ENCODE measurements at places on chromosomes 4 and X.

DNA sequence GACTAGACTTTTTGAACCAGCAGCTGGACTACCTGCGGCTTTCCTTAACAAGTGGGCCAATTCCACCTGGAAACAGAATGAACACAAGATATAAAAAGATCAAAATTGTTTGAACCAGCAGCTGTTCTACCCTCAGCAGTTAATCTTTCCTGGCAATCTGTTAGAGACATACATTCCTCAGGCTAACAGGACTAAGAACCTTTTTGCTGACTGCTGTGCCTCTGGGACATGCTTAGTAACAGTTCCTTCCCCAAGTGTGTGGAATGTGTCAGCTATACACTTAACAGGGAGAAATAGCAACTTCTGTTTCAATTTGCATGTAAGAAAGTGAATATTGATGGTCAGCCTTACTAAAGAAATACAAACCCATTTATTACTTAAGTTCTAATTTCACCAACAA, 554.4 kb downstream of the ARAP2 start:
- DNase-seq = no peak

DNA sequence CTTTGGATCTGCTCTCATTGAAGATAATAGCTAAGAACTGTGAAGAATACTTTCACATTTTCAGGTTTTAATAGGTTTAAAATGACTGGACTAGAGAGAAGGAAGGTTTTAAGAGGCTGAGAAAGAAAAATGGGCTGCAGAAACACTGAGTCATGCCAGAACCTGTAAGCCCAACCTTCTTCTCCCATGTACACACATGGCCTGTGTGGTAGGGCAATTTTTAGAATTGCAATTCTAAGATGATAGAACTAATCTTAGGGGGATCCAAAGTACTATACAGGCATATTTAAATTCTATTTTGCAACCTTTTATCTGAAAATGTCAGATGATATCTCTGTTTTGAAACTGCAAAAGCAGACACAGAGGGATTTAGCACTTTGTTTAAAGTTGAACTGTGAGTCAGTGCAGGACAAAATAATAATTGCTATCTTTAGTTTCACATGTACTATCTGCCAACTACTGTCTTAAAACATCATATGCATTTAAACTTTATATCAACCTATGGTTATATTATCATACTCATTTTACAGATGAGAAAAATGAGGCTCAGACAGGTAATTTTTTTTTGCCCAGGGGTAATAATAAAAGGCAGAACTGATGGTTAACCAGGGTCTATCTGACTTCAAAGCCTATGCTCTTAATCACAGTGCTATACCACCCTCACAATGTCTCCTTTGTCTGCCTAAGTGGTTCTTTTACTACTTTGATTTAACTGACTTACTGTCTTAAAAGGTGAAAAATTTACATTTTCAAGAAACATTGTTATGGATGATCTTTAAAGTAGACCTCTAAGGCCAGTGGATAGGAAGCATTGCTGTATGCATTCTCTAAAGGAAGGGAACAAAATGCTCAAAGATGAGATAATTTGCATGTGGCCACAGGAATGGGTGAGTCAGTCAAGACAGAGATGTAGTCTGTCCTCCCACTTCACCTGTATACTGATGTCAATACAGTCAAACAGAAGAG, 4.3 kb downstream of the TMPRSS11E start:
- peak; percentile 10 for DNase-seq

GRCh38 chr4:141660880-141661279, 24.5 kb downstream of the IL15 start:
- DNase-seq = no peak

DNA sequence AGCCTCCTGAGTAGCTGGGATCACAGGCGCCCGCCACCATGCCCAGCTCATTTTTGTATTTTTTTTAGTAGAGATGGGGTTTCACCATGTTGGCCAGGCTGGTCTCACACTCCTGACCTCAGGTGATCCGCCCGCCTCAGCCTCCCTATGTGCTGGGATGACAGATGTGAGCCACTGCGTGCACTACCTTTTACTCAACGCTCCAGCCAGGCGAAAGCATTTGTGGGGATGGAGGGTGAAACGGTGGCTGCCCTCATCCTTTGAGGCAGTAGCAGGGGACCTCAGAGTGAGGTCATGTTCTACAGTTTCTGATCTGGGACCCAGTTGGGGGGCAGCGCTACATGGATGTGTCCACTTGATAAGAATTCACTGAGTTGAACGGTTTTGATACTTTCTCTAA, 65.8 kb upstream of the GPR78 start:
- no peak for DNase-seq

DNA sequence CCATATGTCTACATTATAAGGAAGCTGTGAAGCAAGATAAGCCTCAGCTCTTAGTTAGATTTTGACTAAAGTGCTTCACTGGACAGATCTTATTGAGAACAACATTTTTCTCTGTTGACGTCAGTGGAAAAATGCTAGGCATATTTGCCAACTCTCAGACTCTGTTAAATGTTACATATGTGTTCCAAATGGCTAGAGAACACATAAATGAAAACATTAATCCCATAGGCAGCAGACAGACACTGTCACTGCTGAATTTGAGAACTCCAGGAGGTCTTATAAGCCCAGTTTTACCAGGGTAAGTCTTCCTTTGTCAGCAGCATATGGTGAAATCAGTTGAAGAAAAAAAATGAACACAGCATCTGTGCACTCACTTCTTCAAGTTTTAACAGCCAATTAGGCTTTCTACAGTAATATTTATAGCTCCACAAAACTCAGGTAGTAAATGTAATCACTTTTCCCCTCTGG, 186.9 kb downstream of the CAMK2D start:
- peak; percentile 67 for DNase-seq

DNA sequence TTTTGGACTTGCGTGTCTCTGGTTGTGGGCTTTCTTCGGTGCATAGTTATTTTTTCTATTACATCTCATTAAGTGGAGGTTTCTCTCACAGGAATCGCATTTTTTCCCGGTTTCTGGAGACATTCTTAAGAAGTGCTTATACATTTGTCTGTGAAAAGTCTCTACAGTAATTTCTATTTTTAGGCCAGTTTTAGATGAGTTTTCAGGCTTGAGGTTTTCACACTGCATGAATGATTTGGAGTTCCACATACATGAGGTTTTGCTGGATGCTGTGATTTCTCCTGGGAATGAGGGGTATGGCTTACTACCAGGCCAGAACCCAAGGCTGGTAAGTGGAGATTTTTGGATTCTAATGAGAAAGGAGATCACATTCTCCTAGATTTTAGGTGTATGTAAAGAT, 422.6 kb upstream of the SLIT2 start:
- no peak for DNase-seq

- peak; percentile 15 for DNase-seq
These were observed 85.3 kb downstream of the ZNF518B start for GRCh38 chr4:10371869-10372471.

- no peak for DNase-seq
These were observed 86.9 kb downstream of the VCX3A start for GRCh38 chrX:6448003-6448402.

- no peak for DNase-seq
These were observed 194.0 kb upstream of the CASK start for GRCh38 chrX:42117318-42117717.

GRCh38 chr4:152606753-152607152, 70.9 kb upstream of the FBXW7 start:
- no peak for DNase-seq

- no peak for DNase-seq
These were observed 1565.9 kb downstream of the ARAP2 start for GRCh38 chr4:34678431-34678830.

- DNase-seq = no peak
These were observed 20.0 kb upstream of the PRRG3 start for GRCh38 chrX:151675121-151675746.

DNA sequence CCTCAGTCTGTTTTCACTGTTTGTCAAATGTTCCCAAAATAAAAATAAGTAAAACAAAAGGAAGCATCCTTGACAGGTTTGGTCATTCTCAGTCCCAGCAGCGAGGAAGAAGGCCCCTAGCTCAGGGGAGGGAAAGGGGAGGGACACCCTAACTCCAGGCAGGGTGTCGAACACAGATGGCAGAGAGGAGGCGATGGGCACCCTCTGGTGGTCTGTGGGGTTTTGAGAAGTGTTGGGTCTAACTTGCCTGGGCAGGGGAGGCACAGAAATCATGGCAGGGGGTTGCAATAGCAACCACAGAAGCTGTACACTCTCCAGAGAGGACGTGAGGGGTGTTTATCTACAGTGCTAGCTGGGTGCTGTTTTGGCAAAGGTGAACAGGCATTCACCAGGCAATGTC, 229.8 kb upstream of the SFRP2 start:
- DNase-seq = no peak

GRCh38 chr4:8050555-8051206, 107.9 kb downstream of the ABLIM2 start:
- DNase-seq = peak; percentile 64

- no peak for DNase-seq
These were observed 5.8 kb upstream of the USP38 start for GRCh38 chr4:143178923-143179322.

DNA sequence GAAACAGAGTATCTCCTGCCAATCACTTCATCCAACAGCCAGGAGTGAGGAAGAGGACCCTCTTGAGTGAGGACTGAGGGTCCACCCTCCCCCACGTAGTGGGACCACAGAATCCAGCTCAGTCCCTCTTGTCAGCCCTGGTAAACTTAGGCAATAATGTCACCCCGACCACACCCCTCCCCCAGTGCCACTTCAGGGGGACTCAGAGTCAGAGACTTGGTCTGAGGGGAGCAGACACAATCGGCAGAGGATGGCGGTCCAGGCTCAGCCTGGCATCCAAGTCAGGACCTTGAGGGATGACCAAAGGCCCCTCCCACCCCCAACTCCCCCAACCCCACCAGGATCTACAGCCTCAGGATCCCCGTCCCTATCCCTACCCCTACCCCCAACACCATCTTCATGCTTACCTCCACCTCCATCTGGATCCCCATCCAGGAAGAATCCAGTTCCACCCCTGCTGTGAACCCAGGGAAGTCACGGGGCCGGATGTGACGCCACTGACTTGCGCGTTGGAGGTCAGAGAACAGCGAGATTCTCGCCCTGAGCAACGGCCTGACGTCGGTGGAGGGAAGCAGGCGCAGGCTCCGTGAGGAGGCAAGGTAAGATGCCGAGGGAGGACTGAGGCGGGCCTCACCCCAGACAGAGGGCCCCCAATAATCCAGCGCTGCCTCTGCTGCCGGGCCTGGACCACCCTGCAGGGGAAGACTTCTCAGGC, at the start of the genes CSAG1 and MAGEA12:
Gene CSAG1, minus strand, starts transcription at position 461 of the 715 bp plus-strand sequence. CDS start 1,261 bp downstream, outside the sequence.
Gene MAGEA12, plus strand, starts transcription at position 497 of the 715 bp plus-strand sequence. CDS start 2,405 bp downstream, outside the sequence.
- no peak for DNase-seq

DNA sequence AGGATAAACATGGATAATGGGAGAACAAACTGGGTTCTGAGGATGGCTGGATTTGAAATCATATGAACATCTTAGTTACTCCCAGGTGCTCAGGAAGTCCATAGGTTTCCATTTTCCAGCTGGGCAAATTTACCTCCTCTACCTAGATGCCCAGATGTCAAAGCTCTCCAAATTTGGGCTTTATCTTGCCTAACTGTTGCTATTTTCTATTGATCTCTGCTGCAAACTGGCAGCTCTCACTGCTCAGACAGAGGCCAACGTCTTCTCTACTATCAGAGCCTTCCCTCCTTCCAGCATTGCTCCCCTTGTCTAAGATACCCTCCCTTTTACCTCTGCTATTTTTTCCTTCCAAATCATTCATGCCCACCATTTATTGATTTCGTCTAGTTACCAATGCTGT, 62.1 kb downstream of the LDB2 start:
- no peak for DNase-seq

- DNase-seq = no peak
These were observed 135.8 kb upstream of the IL1RAPL2 start for GRCh38 chrX:104430072-104430741.

- DNase-seq = no peak
These were observed 151.4 kb downstream of the BANK1 start for GRCh38 chr4:101941816-101942358.

GRCh38 chr4:170325599-170325998, 235.8 kb upstream of the AADAT start:
- DNase-seq = no peak

DNA sequence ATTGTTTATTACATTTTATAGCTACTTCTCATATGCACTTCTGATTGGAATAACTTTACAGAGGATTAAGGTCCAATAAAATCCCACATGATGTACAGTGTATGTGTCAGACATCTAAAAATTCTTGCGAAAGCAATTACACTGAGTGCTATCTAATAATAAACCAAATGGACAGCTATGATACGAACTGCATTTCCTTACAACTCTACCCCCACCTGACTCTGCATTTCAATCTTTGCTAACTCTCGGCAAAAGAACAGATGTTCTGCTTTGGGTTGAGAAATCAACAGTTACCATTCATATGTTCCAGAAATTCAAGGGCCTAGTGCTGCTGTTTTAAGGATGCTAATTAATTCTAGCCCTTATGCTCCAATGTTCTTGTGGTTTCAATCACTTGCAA, 287.9 kb upstream of the NOCT start:
- no peak for DNase-seq

- DNase-seq = no peak
These were observed 19.8 kb upstream of the CXCL2 start for GRCh38 chr4:74118600-74119338.

Data from hepatocyte (in vitro differentiated cells).